ENCODE measurements at places on chromosomes 2 and 18.

GRCh38 chr18:48230467-48231113 is 178.6 kb downstream of the ZBTB7C start:
- DNase-seq, result no peak

DNA sequence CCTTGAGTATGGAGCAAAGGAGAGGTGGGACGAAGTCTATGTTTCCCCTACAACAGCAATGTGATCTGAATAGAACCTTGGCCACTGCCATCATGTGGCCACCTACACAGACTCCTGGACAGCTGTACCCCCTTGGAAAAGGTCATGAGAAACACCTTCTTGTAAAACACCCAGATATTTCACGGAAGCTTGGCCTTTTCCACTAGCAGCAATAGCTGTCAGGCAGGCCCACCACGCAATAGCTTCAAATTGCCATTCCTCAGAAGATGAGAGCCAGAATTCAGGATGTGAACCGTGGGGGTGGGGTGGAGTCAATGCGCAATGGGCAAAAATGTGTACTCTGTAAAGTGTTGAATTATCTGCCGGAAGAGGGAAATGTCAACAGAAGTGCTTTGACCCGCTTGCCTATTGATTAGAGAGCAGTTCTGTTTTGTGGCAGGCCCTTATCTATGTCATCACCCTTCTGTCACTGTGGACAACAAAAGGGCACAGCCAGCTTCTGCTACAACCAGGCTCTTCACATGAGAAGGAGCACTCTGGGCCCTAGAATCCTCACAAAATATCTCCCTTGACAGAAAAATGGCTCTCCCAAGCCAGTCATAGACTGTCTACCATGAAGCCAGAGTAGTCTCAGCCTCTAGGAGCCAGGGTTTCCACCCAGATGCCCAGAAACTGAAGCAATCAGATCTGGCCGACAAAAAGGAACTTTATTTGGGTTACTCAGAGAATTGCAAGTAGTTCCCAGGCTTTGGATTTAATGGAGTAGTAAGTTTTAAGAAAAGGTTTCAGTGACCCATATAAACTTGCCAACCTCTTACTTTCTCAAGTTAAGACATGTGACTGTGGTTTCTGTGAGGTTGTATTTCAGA is 9.5 kb downstream of the INPP1 start:
- DNase-seq, result no peak

- DNase-seq, result no peak
Observed at GRCh38 chr2:216194013-216194412, 84.9 kb downstream of the XRCC5 start.

- no peak for DNase-seq
Observed at GRCh38 chr18:48066225-48066652, 135.8 kb upstream of the SMAD2 start.

DNA sequence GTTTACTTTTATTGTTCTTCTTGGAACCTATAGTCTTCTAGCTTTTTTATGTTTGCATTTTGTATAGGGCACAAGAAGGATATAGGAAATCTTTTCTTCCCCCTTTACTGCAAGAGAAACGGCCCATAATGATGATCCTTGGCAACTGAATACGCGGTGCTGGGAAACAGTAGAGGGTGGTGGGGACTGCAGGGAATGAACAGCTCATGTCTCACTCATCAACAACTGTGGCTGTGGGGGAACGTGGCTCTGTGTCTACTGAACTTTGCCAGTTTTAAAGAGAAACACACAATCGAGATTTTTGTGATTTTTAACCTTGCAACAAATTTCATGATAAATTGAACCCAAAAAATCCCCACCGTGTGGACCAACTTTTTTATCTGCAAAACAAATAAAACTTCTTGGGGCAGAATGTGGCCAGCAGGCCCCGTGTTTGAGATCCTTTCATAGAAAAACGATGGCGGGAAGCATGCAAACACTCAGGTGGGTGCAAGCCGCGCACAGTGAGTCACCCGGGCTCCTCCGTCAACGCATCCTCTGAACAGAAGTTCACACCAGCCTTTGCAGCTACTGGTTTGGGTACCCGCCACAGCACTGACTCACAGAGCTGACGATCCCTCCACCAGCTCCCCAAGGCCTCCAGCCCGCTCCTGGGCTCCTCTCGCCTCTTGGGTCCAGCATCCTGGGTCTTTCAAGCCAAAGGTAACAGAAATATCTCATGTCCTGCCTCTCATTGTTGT is 149.3 kb downstream of the COL6A3 start:
- no peak for DNase-seq

DNA sequence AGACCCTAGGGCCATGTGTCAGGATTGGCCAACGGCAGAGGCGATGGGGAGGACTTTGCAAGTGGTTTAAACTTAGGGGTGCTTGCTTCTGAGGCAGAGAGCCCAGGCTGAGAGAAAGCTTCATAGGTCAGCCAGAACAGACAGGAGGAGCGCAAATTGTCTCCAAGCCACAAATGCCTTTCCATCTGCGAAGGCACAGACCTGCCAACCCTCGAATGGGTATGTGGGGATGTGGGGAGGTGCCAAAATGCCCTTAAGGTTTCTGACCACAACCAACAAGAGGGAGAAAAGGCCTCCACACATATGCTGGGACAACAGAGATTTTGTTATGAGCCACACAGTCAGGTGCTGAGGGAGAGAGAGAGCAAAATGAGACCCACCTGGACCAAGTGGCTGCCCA is 283.6 kb downstream of the CYP26B1 start:
- no peak for DNase-seq

GRCh38 chr2:239762106-239762505 is 263.0 kb downstream of the NDUFA10 start:
- DNase-seq, result no peak

- no peak for DNase-seq
Observed at GRCh38 chr2:153986488-153987229, 114.9 kb downstream of the GALNT13 start.

DNA sequence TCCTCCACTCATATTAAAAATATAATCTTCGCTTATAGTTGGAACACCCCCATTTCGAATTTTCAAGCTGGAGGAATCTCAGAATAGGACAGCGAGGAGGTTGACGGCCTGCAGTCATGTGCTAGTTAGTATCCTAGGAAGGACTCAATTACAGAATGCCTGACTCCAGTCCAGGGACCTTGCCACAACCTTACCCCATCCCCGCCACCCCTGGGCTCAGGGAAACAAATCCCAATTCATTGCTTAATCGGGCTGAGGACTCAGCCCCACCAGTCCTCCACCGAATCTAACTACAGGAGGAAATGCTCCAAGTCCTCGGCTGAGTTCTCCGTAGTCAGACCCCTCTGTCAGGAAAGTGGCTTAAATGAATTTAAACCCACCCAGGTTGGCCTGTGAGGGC is 31.7 kb upstream of the ZBTB7C start:
- DNase-seq, result no peak

GRCh38 chr2:8625399-8626300 is 56.2 kb upstream of the ID2 start:
- no peak for DNase-seq

DNA sequence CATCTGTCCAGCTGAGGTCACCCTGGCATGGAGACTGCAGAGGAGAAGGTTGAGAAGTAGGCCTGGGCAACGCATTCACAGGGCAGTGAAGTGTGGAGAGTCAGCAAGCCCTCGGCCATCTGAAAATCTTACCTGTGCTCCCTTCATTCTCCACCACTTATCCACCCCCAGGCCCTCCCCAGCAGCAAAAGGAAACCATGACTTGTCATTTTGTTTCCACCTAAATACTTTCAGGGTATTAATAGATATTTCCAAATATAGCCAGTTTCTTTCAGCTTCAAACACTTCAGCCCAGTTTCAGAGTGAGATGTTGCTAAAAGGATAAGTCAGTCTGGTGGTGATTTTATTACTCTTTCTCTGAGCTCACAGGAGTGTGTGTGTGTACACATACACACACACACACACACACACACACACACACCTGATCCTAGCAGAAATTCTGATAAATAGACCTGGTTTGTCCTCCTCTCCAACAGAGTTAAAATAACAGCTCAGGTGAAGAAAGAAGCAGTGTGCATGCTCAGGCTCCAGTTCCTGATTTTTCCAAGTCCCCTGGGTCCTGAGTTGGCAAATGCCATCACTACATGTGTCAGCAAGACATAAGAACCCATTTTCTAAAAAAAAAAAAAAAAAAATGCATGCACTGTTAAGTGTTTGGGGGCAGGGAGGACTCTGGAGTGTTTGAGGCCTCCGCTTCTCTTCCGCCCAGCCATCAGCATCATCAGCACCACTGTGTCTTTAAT is 82.8 kb downstream of the LOXHD1 start:
- no peak for DNase-seq

- no peak for DNase-seq
Observed at GRCh38 chr2:85135660-85135914, 2.4 kb downstream of the TCF7L1 start.

DNA sequence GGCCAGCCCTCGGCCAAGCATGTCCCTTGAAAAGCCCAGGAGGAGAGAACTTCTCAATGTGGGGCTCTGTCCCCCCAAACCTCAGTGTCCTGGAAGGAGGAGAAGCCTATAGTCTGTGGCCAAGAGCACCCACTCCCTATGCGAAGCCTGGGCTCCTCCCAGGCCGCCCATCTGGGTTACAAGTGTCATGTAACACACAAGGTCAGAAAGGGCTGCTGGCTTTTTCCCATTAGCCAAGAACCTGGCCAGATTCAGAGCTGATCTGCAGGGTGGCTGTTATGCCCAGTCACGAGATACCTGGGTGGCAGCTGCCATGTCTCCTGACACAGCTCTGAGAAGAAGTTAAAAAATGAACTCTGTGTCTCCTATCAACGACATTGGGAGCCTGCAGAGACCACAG is 170.7 kb downstream of the TNS1 start:
- DNase-seq, result no peak

GRCh38 chr2:240648650-240649275 is 23.5 kb downstream of the GPR35 start:
- no peak for DNase-seq

GRCh38 chr2:17713291-17713690 is 40.3 kb downstream of the SMC6 start:
- DNase-seq, result no peak

DNA sequence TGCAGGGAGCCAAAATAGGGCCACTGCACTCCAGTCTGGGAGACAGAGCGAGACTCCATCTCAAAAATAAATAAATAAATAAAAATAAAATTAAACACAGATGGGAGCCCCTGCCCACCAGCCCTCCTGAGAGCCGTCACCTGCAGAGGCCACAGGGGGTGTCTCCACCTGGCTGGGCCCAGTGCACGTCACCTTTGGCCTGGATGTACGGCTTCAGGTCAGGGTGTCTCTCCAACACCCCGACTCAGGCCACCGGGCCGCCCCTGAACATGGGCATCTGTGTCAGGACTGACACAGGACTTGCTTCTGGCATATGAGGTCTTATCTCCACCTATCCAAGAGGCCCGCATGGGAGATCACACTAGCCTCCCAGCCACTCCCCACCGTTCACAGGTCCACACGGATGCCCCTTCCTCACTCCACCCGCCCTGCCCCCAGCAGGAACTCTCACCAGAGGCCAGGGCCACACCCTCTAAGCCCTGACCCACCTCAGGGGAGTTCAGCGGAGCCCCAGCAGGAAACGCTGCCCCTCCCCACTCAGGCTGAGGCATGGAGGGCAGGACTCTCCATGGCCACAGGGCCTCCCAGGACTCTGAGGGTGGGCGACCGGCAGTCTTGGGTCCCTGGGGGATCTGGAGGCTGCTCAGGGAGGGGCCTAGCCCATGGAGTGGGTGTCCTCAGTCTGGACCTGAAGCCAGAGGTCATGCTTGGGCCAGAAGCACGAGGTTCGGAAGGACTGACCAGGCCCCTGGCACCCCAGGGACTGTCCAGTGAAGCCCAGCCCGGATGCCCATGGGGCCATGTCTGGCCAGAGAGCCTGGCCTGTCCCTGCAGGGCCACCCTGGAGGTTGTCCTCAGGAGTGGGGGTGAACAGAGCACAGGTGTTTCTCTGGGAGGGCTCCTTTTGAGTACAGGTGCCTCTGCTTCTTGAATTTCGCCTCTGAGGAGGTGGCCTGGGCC is 1.6 kb upstream of the CROCC2 start:
- no peak for DNase-seq

DNA sequence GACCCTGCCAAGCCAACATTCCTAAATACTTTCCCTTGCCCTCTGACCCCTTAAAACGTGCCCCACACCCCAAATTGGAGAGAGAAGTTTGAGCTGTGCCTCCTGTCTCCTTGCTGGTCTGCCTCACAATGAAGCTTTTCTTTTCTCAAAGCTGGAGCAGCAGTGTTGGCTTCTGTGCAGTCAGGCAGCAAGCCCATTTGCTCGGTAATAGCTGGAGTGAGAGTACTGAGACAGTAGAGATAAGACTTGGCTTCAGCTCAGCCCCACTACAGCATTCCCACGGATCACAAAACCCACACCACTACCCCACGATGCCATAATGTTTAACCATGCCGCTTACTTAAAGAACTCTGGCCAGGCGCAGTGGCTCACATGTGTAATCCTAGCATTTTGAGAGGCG is 73.0 kb downstream of the NCAPH start:
- no peak for DNase-seq

GRCh38 chr2:27796791-27797765 is 25.6 kb downstream of the MRPL33 start:
- no peak for DNase-seq

DNA sequence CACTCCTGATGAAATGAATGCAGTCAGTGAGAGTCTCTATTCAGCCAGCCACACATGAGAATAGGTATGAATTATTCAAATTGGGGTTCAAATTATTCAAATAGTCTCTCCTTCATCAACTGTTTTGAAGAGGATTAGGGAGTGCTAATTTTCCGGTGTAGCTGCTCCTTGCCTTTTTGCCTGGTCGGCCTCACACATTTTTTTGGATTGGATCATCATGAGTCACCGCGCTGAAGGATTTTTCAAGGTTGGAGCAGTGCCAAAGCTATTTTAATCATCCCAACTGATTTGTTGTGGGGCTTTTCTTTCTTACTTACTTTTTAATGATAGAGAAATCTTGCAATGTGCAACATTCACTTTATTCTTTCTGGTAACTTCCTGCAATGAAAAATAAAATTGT is 2.4 kb upstream of the DTNA start:
- no peak for DNase-seq

GRCh38 chr2:135159191-135159590 is 107.1 kb downstream of the RAB3GAP1 start:
- no peak for DNase-seq

GRCh38 chr18:80023173-80023572 is 11.1 kb upstream of the RBFA start:
- no peak for DNase-seq

- no peak for DNase-seq
Observed at GRCh38 chr18:71301596-71301995, 1012.8 kb downstream of the SOCS6 start.

- no peak for DNase-seq
Observed at GRCh38 chr2:7132753-7133152, 215.5 kb downstream of the RNF144A start.

- no peak for DNase-seq
Observed at GRCh38 chr2:188524519-188525113, 232.9 kb downstream of the GULP1 start.

GRCh38 chr18:51568151-51568550 is 370.7 kb upstream of the MEX3C start:
- no peak for DNase-seq

GRCh38 chr2:240255165-240255491 is 114.7 kb upstream of the OTOS start:
- DNase-seq, result no peak
